ENCODE measurements at places on chromosomes 6 and 20. TPM values are rescaled to one million over a fixed set of nuclear protein-coding genes. Genes with fewer than 3 reads are reported as not detected.

- DNase-seq, result no peak
Observed at GRCh38 chr20:19414600-19414999, 202.2 kb downstream of the SLC24A3 start.

DNA sequence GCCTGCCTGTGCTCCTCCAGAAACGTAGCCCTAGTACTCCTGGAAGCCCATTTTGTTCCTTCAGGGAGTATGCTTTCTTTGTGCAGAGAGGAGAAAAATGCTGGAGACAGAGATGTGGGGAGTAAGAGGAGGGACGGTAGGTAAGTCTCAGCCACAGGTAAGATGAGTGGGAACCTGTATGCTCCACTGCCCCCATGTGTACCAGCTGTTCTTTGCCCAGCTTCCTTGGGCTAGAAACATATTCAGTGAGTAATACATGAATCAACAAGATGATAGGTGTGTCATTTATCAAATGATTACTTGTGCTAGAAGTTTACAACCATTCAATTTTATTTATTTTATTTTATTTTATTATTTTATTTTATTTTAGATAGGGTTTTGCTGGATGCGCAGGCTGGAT lies 13.6 kb upstream of the CEP85L start:
- DNase-seq, result no peak

DNA sequence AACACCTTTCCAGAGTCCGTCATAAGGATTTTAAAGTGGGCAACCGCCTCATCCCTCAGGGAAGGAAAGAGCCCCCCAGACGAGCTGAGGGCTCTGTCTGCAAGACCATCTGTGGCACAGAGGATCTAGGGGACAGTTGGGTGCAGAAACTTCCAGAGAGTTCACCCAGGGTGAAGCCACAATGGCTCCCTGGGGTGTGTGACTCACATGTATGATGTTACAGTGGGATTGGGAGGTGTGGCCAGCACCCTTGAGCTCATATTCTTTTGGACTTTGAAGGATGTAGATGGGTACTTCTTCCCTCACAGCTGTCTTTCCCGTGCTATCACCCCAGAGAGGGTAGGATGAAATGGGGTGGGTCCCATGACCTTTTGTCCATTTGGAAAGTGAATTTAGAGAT lies 95.5 kb downstream of the NCR2 start:
- no peak for DNase-seq

DNA sequence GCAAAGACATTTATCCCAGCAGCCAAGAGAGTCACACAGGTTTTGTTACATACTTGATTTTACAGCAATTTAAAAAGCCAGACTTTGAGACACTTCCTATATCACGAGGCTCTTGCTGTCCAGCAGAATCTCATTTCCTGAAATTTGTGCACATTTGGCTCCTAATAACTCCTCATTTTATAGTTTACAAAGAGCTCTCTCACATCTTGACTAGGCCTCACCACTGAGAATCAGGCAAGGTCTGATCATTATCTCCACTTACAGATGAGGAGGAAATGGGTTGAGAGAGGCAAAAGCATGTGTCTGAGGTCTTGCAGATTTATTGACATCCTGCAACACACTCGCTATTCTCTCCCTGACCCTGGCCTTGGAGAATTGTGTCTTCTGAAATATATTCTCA lies 426.8 kb downstream of the MAFB start:
- no peak for DNase-seq

DNA sequence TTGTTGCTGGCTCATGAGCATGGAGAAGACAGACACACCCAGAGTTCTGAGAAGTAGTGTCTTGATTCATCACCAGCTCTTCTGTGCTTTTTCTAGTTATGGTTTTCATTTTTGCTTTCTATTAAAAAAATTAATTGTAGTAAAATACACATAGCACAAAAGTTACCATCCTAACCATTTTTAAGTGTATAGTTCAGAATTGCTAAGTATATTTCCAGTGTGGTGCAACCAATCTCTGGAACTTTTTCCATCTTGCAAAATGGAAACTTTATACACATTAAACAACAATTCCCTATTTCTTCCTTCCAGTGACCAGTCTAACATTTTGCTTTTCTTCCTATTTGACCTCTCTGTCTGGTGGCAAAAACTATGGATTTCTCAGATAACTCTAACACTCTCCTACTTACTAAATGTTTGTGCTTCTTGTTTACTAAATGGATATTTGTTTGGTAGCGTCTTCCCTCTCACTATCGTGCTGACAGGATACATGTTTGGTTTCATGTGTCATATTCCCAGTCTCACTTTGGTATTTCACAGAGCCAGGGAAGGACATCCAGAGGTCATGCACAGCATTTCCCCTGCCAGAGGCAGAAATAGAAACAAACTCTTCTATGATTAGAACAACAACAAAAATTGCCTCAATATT lies 40.6 kb downstream of the TXLNB start:
- no peak for DNase-seq

The WFDC5 gene
- polyA plus RNA-seq, result not detected

DNA sequence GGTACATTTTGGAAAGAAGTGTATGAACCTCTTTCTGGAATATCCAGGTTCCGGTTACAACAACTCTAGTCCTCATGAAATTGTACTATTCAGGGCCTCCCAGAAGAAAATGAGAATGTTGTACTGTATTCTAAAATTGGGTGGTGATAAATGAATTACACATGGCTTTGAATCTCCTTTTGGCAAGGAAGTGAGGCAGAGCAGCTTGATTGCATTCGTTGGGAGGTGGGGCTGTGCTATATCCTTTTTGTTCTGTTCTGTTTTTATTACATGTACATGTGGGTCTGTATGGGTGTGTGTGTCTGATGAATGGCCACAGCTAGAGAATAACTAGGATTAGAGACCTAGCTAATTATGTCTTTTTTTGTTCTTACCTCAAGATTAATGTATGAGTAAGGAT lies 37.8 kb upstream of the SNRPB2 start:
- DNase-seq, result no peak

GRCh38 chr6:131861381-131861780 lies 53.6 kb downstream of the ENPP1 start:
- DNase-seq, result no peak

DNA sequence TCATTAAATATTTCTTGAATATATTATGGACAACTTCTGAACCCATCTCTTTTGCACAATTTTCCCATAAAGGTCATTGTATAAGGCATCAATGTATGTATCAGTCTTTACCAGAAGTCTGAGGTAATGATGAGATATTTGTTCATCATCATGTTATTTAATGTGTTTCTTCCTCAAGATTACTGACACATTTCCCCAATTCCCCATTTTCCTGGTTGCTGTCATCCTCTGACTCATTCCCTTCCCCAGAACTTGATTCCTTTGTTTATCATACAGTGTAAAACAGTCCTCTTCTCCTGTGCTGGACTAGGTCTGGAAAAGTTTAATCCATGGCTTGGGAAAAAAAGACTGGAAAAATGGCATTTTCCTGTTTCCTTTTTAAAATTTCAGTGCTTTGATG lies 107.9 kb upstream of the FLRT3 start:
- DNase-seq, result no peak

- DNase-seq, result no peak
Observed at GRCh38 chr6:126204598-126204997, 135.3 kb upstream of the CENPW start.

- DNase-seq, result no peak
Observed at GRCh38 chr20:37523012-37523391, 2.0 kb downstream of the NNAT start.

GRCh38 chr6:108524528-108525248 lies 36.0 kb upstream of the FOXO3 start:
- no peak for DNase-seq

DNA sequence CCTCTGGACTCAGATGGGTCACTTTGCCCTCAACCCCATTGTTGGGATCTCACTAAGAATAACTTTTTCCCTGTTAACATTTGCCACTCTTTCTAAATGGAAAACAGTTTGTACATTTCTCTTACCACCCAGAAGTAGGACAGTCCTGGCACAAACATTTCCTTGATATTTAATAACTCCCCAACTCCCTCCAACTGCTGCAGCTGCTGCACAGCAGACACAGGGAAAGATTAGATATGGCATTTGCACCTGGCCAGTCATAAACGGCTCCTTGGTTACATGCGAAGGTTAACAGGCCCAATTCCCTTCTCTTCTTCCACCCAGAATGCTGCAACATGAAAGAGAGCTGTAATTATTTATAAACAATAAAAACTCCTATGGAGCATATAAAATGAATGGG lies 55.9 kb upstream of the SOX4 start:
- DNase-seq, result no peak

DNA sequence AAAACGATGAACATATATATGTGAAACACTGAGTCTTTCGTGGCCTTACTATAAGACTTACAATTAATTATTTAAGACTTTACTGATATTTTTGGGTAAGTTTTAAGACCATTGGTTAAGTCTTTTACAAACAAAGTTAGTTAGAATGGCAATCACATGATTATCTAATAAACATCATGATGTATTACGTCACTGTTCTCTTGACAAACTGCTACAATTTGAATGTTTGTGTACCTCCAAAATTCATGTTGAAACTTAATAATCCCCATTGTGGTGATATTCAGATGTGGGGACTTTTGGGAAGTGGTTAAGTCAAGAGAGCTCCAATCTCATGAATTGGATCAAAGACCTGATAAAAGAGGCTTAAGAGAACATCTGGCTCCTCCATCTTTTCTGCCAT lies 25.9 kb upstream of the B3GAT2 start:
- no peak for DNase-seq

Measured in left kidney (tissue), 8 donors.